Temporal lobe (tissue), 4 donors: ENCODE measurements at places on chromosomes 16 and 17. TPM values are rescaled to one million over a fixed set of nuclear protein-coding genes. Genes with fewer than 3 reads are reported as not detected.

Gene NXPH3
- 9.6 TPM for total RNA-seq

Gene LGALS9
- 1.7 TPM for total RNA-seq

Gene PIRT
- 0.98 TPM for total RNA-seq

Gene ACSM5
- total RNA-seq = 0.49 TPM

Gene RAB11FIP4
- 56.5 TPM for total RNA-seq

Gene RRAD
- 1.5 TPM for total RNA-seq

Gene CACNG4
- total RNA-seq = 44.0 TPM

Gene P2RX1
- under 0.01 TPM for total RNA-seq

Gene SLC16A3
- total RNA-seq = 2.5 TPM

Gene C1QL1
- 2.7 TPM for total RNA-seq

Gene C17orf113
- 2.5 TPM for total RNA-seq

Gene CCL4
- 0.74 TPM for total RNA-seq

Gene GRIN2A
- 11.8 TPM for total RNA-seq

Gene AXIN1
- total RNA-seq = 12.8 TPM

Gene ABCA10
- 2.7 TPM for total RNA-seq

Gene MEIOC
- 0.25 TPM for total RNA-seq

Gene PRSS33
- 0.25 TPM for total RNA-seq

Gene SCNN1G
- 0.98 TPM for total RNA-seq

Gene SMIM36
- total RNA-seq = not detected

Gene MIEF2
- total RNA-seq = 22.4 TPM

Gene WSCD1
- total RNA-seq = 24.6 TPM

Gene KRTAP4-1
- not detected for total RNA-seq

Gene FGF11
- total RNA-seq = 3.7 TPM

Gene SDR42E2
- total RNA-seq = under 0.01 TPM

Gene DNAAF8
- total RNA-seq = 0.49 TPM

Gene MFSD11
- 47.2 TPM for total RNA-seq

Gene CCL4L2
- total RNA-seq = 2.0 TPM

Gene AOC3
- total RNA-seq = 0.25 TPM

Gene ADAD2
- total RNA-seq = not detected

Gene ITGAD
- not detected for total RNA-seq

Gene NAA60
- 12.3 TPM for total RNA-seq

Gene TPSD1
- total RNA-seq = not detected

Gene UTS2R
- not detected for total RNA-seq

Gene SOST
- not detected for total RNA-seq

Gene WNT9B
- under 0.01 TPM for total RNA-seq

Gene STAT5B
- 17.2 TPM for total RNA-seq

Gene DPEP2
- total RNA-seq = 0.98 TPM

Gene TBC1D3K
- not detected for total RNA-seq

Gene NPIPB6
- total RNA-seq = 3.7 TPM

Gene SALL1
- 8.6 TPM for total RNA-seq

Gene ATP6V0A1
- 164 TPM for total RNA-seq

Gene HCFC1R1
- total RNA-seq = 8.1 TPM

Gene TOM1L1
- total RNA-seq = 10.1 TPM

Gene CHST4
- under 0.01 TPM for total RNA-seq

Gene LITAFD
- not detected for total RNA-seq

Gene HBM
- total RNA-seq = 4.4 TPM

Gene CFAP97D1
- total RNA-seq = not detected

Gene CACNG3
- total RNA-seq = 5.2 TPM

Gene TBC1D24
- 22.1 TPM for total RNA-seq

Gene SEZ6L2
- total RNA-seq = 58.5 TPM

Gene KDM6B
- 16.2 TPM for total RNA-seq
